Activated CD8-positive, alpha-beta memory T cell treated with anti-CD3 and anti-CD28 coated beads for 48 hours (primary cell): ENCODE measurements at places on chromosomes 1 and 21.

DNA sequence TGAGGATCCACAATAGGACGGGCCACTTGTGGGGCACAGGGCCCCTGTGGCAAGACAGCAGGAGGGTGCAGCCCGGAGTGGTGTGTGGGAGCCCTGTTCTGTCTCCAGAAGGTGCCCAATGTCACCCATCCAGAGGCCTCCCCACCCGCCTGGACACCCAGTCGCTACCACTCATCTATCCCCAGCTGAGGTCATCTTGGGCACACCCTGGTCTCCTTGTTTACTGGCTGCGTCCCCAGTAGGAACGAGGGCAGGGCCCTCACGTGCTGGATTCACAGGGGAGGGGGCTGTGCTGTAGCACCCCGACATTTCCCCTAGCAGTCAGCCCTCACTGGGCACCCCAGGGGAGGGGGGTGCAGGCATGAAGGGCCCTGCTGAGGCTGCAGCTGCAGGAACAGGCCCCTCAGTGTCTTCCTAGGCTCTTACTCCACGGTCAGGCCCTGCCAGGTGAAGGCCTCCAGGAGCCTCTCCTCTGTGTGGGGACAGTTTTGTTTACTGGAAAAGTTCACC, 2.3 kb upstream of the TNNT2 start:
- no peak for DNase-seq

- no peak for DNase-seq
These were observed 145.8 kb upstream of the SAMSN1 start for GRCh38 chr21:14691914-14692313.

- DNase-seq: no peak
These were observed 37.5 kb upstream of the RD3 start for GRCh38 chr1:211529453-211529852.

GRCh38 chr21:21714426-21714825, 716.2 kb downstream of the NCAM2 start:
- DNase-seq: no peak

DNA sequence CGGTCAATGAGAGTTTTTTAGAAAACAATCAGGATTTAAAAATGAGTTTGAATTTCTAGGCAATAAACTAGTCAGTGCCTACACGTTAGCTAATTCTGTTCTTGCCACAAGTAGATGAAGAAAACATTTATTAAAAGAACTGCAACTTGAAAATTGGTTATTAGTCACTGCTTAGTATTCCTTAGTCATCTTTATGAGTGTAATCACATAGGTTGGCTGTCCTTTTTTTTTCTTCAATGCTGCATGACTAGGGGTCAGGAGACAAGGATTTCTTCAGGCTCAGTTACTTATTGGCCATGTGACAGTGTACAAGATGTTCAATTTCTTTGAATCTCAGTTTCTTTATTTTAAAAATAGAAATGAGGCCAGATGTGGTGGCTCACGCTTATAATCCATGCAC, 17.1 kb downstream of the SOAT1 start:
- DNase-seq: no peak

- DNase-seq: no peak
These were observed 6.1 kb downstream of the CCNL2 start for GRCh38 chr1:1393014-1393413.

GRCh38 chr1:88737338-88737927, 53.4 kb downstream of the PKN2 start:
- no peak for DNase-seq

DNA sequence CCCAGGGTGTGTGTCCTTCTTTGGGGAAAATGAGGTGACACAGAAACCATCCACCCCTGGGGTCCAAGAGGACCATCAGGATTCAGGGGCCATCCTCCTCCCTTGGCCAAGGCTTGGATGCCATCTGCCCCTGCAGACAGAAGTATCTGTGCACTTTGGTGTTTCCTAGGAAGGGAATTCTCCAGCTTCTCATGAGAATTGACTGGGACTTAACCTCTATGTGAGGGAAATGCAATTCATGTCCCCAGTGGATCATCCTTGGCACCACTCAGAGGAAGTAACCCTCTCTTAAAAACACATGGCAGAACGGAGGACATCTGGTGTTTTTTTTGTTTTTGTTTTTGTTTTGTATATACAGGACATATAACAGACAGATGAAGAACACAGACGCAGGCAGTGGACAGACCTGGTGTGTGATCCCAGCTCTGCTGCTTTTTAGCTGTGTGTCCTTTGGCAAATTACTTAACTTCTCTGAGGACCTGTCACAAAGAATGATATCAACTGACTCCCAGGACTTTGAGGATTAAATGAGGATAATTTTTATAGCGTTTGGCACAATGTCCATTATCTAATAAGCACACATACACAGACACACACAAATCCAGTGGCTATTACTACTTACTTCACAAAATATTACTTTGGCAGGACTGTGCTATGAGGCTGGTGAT, 3.8 kb downstream of the TNN start:
- DNase-seq: no peak

DNA sequence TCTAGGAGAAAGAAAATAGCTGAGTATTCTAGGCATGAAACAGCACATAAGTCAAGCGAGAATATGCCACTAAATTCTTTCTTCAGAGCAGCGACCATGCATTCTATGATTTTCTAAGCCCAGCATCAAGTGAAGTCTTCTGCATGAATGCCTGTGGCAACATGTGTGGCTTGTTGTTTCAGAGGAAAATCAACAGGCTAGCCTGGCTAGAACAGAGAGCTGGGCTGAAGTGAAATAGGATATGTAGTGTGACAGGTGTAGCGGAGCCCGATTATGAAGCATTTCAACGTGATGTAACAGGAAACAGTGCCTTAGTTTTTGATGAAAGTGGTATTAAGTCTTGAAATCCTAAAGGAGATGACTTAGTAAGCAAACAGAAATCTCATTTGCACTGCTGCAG, 7.0 kb downstream of the CSDE1 start:
- no peak for DNase-seq

DNA sequence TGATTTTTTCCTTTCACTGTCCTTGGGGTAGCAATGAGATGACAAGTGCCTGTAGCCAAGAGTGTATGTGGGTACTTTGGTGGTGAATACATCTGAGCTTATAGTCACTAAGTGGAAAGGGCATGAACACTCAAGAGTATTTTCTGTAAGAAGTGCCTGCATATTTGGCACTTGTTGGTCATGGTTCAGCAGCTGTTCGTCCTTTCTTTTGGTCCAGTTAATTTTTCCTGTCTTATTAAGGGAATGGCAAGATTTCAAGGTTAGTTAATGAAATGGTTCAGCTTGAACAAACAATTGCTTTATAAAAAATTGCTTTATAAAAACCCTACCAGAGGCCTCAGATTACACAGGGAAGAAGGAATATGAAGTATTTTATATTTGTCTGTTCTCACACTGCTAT, 48.6 kb upstream of the GPR52 start:
- DNase-seq: no peak

GRCh38 chr1:207959141-207959825, 48.4 kb upstream of the CD34 start:
- DNase-seq: no peak

- no peak for DNase-seq
These were observed 231.7 kb upstream of the AJAP1 start for GRCh38 chr1:4422504-4423289.

- no peak for DNase-seq
These were observed 47.6 kb downstream of the SHCBP1L start for GRCh38 chr1:182905321-182905720.

DNA sequence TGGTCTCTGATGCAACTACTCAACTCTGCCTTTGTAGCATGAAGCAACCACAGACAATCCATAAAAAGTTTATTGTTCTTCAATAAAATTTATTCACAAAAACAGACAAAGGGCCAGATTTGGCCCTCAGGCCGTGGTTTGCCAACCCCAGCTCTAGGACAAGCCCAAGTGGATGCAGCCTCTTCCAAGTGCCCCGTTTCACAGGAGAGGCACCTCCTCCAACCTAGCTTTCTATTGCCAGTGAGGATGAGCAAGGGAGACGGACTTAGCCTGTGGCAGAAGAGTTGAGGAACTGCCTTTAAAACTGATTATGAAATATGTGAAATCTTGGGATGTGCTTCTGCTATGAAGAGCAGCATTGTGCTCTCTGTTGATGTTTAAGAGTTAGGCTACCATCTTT, 105.4 kb downstream of the PSMG1 start:
- no peak for DNase-seq

GRCh38 chr1:94031154-94031553, 89.8 kb downstream of the ABCA4 start:
- no peak for DNase-seq

DNA sequence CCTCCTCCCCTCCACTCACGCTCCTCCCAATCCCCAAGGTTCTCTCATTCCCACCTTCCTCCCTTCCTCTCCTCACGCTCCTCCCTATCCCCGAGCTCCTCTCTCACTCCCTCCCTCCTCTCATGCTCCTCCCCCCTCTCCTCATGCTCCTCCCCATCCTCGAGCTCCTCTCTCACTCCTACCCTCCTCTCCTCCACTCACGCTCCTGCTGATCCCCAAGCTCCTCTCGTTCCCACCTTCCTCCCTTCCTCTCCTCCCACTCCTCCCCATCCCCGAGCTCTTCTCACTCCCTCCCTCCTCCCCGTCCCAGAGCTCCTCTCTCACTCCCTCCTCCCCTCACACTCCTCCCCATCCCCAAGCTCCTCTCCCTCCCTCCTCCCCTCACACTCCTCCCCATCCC, 31.4 kb downstream of the PGBD5 start:
- DNase-seq: no peak

GRCh38 chr1:33388805-33389771, 41.8 kb downstream of the PHC2 start:
- DNase-seq: no peak

- DNase-seq: no peak
These were observed 29.3 kb downstream of the SIPA1L2 start for GRCh38 chr1:232600424-232601258.

- DNase-seq: no peak
These were observed 9.1 kb downstream of the MMEL1 start for GRCh38 chr1:2623571-2624337.

DNA sequence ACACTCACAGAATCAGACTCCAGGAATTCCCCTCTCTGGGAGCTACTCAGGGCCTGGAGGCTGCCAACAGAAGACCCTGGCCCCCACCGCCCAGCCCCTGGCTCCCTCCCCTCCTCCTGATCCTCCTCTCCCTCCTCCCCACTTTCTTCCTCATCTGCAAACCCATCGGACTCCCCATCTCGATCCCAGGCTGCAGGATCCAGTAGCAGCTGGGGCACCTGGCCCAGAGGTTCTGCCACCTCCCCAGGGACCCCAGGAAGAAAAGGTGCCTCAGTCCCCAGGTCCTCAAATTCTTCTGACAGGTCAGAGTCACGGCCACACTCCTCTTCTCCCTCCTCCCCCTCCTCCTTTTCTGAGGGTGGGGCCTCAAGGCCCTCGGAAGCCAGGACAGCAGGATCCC, 7.4 kb downstream of the NES start:
- no peak for DNase-seq

DNA sequence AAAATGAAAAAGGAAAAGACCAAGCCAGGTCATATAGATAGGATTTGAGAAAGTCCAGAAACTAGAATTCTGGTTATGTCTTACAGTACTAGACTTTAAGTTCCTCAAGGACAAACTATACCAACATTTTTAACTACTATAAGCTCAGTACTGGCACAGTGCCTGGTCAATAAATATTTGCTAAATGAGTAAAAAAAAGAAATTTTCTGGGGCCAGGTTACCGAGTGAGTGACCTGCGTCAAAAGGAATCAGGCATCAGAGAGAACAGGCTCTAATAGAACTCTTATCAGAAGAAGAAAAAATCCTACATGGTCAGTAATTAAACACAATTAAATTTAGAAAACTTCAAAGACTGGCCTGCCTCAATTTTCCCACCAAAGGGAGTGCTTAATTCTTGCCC, 23.8 kb upstream of the YRDC start:
- DNase-seq: no peak

DNA sequence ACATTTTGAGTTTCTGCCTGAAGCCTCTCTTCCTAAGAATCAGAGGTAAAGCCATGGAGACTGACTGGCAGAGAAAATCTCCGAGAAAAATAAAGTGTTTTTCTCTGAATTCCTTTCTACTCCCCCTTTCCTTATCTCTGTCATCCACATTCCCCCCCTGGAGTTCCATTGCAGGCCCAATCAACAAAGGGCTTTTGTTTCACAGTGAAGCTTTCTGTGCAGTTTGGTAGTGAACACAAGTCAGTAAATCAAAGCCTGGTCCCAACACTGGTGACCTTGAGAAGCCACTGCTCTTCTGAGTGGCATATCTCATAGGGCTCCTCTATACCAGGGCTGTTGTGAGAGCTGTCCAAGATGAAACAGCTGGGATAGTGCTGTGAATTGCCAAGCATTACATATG, 228.4 kb downstream of the SEC16B start:
- no peak for DNase-seq

- DNase-seq: no peak
These were observed 40.9 kb downstream of the MORN1 start for GRCh38 chr1:2350501-2350900.

DNA sequence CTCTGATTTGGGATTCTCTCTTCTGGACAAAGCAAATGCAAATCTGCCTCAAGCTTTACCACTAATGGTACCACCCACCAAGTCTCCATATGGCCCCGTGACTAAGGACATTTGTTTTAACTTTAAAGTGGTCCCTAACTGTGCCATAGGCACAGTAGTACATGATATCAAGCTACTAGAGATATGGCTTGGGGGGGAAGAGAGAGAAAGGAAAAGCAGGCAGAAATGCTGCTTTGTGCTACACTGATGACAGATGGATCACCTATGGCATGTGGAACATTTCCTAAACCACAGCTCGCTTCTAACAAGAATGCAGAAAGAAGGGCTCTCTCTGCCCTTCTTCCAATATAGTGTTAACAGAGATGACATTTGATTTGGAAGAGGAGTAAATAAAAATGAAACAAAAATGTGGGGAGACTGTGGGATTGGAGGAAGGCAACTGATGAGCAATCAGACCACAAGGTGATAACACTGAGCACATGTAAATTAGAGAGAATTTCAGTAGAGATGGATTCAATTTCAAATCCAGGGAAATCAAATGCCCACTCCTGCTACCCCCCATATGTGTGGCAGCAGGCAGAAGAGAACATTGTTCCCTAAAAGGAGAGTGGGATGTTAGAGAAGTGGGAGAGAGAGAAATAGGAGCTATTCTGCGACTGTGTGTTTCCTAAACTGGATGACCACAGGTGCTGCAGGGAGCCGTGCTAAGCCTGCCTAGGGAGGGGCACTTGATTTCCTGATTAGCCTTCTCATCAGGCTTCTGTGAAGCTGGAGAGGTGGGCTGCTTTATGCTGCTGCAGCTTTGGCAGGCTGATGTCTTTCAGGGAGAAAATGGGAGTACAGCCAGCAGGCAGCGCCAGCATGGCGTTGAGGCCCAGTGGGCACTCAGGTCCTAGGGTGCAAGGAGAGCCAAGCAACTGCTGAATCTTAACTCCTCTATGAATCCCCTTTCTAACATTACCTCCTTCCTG, 75.3 kb downstream of the ZNF648 start:
- DNase-seq: no peak

GRCh38 chr21:28298251-28298672, 694.4 kb downstream of the LTN1 start:
- no peak for DNase-seq
